Activated CD8-positive, alpha-beta T cell treated with anti-CD3 and anti-CD28 coated beads, Interleukin-2, amount 10 ng/mL, durations not matched to agents 7 days and 5 days (primary cell): ENCODE measurements at places on chromosomes 7 and 10. TPM values are rescaled to one million over a fixed set of nuclear protein-coding genes. Genes with fewer than 3 reads are reported as not detected.

- no peaks in the 10 kb centered on the region for H3K36me3 ChIP-seq
- no peak overlapping the region for H3K4me3 ChIP-seq
These were observed 548.3 kb downstream of the SORCS3 start for GRCh38 chr10:105189463-105189800.

DNA sequence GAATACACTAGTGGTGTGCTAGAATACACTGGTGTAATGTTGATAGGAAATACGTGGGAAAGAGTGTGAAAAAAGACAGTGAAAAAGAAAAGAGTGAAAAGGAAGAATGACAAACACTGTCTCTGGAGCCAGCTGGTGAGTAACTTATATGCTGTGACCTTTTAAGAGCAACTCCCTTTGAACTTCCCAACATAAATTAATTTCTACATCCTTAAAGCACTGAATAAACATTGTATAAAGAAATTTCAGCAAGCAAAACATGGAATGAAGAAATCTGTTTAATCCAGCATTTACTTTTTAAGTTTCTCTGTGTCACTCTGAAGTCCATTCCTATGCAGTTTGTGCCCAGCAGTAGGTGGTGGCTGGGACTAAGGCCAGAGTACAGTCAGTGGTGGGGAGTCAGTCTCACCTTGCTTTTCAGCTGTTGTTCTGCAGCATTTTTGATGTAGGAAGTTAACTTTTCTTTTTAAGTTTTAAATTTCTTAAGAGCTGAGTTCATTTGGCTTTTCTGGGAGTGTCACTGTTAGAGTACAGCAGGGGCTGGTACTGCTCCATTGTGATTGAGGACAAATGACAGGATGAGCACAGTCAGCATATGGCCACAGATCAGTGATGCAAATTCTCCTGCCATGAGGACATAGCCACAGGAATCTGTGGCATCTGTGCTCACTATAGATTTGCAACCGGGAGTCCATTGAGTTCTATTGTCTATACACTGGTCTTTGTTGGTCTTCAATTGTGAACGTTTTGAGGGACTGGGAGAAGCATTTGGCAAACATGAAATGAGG, 321.8 kb downstream of the ZNF248 start:
- H3K27ac ChIP-seq = no peak overlapping the region
- no peak for DNase-seq
- H3K4me1 ChIP-seq = no peaks in the 10 kb centered on the region
- no peaks in the 10 kb centered on the region for H3K36me3 ChIP-seq

The ANKRD61 gene
- total RNA-seq = 0.26 TPM

The UPK3BL1 gene
- total RNA-seq = 31.4 TPM

The CPN1 gene
- total RNA-seq = not detected

DNA sequence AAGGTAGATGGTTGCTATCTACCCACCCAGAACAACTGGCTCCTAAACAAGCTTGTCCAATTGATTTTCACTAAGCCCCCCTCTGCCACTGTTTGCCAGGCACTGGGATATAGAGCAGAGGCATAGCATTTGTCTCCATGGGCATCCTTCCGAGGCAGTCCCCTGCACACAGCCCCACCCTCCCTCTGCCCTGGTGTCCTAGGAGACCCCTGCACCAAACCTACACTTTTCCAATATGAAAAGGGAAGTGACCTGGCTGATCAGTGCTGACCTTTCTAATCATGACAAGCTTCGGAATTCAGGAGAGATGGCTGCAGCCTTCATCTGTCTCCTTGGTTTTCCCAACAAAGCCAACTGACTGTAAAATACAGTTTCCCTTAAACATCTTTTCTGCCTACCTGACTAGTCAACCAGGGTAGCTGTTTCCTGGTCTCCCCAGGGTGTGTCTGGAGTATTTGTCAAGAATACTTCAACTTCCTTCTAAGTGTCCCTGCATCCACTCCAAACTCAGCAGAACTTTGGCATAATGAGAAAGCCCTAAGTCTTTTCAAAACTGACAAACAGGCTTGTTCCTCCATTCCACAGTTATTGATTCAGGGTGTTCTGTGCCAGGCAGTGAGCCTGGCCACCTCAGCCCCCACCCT, 7.6 kb upstream of the SLC18A3 start:
- peaks cover 23% of the 10 kb centered on the region for H3K27me3 ChIP-seq
- no peak overlapping the region for H3K4me3 ChIP-seq
- H3K27ac ChIP-seq = no peak overlapping the region

DNA sequence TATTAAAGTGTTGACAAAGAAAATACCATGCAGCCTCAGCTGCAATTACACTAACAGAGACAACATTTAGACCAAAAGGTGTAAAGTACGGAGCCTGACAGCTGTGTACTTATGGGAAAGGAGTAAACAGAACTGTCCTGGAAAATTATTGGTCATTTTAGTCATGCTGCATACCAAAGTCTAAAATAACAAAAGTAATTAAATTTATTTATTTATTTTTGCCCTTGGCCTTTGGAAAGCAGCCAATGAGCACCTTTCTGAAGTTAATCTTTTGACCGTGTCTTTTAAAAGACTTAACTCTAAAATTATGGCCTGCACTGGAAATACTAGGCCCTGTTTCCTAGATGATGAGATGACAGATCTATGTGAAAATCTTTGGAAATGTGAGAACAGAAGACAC, 597.6 kb downstream of the NXPH1 start:
- no peak overlapping the region for H3K4me3 ChIP-seq
- H3K4me1 ChIP-seq = no peaks in the 10 kb centered on the region
- H3K27ac ChIP-seq = no peak overlapping the region
- no peaks in the 10 kb centered on the region for H3K27me3 ChIP-seq
- DNase-seq = no peak

The ABCB1 gene
- 4.8 TPM for total RNA-seq
